ENCODE measurements at places on chromosomes 12 and 14. TPM values are rescaled to one million over a fixed set of nuclear protein-coding genes. Genes with fewer than 3 reads are reported as not detected.

The ARMH4 gene
- 3.3 TPM for total RNA-seq

The CATSPERB gene
- total RNA-seq: 0.11 TPM

The LRCOL1 gene
- not detected for total RNA-seq

The KLRG1 gene
- total RNA-seq: not detected

The TAS2R46 gene
- not detected for total RNA-seq

The IL22 gene
- total RNA-seq: not detected

Measured in GM23248 (cell line).